ENCODE measurements at places on chromosomes 5 and 9.

DNA sequence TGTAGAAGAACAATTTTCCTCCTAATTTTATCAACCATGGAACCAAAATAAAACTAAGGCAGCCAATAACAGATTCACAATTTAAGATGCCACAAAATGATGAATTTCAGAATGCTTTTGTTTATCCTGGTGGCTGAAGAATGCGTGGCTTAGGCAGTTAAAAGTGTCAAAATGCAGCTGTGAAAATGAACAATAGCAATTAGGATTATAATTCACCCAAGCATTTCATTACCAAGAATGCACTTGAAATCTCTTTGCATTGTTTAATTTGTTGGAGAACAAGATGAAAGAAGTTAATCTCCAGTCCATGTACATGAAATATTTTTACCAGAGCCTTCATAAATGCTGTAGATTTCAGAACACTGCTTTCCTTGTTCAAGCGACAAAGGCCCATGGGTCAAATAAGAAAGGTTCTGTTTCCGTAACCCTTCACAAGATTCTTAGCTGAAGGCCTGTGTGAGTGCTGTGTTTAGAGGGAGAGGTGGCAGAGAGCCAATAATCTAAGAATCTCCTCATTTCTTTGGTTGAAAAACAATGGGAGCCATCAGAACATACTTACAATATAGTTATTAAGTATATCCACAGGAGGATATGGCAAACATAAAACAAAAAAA lies 39.3 kb downstream of the CLINT1 start:
- DNase-seq: peak; percentile 71

DNA sequence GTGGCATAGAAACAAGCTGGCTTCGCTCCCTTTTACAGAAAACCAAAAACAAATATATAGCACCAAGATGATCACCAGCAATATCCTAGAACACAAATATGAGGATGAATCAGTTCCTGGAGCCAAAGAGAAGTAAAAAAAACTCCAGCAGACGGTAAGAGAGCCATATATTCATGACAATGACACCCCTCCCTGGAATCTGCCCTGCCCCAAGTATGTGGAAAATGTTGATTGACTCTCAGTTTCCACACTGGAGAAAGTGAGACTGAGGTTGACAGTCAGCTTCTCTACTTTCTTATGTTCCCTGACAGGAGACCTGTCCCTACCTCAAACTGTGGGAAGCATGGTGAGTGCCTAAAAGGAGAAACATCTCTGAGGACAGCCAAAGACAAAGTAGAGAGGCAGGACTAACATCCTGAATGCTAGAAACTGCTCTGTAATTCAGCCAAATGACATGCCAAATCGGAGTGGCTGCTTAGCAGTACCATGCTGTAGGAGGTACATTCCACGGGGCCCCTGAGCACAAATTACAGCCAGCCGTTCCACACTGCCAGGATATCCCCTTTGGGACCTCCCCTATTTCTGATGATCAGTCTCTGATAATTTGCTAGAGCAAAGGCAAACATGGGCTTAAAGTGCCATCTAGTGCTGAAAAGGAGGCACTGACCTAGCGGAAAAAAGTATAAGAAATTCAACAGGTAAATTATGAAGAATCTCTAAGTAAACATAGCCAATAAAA lies 424.0 kb upstream of the RGMB start:
- DNase-seq: no peak

DNA sequence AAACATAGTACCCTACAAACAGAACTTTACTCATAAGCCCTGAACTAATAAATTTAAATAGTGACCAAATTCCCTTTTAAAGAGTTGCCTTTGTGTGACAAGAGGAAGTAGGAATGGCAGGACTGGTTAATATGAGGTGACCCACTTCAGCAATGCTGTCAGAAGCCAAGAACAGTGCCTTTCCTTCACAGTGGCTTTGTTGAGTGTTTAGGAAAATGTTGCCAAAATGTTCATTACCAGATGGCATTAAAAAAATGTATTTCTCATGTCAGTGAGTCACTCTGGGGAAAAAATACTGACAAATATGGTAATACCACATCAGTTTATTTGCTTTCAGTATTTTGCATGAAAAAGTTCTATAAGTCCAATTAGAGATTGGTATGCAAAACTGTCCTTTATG lies 103.3 kb downstream of the DIRAS2 start:
- DNase-seq: peak; percentile 13

DNA sequence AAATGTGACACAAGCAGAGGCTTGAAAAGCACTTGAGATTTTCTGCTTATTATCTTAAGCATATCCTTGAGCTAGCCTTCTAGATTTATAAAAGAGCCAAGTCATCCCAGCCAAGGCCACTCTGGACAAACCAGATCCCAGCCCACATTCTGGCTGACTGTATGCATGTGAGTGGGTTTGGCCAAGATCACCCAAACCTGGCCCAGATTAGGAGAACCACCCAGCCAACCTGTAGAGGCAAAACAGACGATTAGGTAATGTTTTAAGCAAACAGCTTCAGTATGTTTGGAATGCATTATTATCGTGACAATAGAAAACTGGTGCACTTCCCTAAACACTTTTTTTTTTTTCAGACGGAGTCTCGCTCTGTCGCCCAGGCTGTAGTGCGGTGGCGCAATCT lies 151.9 kb downstream of the SPATA31D1 start:
- no peak for DNase-seq

DNA sequence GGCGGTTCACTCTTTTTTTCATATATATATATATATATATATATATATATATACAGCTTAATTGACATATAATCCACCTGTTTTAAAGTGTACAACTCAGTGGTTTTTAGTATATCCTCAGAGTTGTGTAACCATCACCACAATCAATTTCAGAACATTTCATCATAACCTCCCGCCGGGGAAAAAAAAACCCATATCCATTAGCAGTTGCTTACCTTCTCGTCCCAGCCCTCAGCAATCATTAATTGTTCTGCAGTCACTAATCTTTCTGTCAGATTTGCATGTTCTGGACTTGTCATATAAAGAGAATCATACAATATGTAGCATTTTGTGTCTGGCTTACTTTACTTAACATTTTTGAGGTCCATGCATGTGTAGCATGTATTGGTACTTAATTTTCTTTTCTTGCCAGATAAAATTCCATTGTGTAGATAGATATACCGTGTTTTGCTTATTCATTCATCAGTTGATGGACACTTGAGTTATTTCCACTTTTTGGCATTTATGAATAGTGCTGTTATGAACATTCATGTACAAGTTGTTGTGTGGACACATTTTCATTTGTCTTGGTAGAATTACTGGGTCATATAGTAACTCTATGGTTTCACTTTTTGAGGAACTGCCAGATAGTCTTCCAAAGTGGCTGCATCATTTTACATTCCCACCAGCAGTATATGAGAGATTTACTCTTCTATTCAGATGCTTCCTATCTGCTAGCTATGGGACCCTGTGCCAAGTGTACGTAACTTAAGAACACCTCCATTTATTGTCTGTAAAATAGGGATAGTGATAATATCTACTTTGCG lies 3.5 kb upstream of the RNF145 start:
- no peak for DNase-seq

DNA sequence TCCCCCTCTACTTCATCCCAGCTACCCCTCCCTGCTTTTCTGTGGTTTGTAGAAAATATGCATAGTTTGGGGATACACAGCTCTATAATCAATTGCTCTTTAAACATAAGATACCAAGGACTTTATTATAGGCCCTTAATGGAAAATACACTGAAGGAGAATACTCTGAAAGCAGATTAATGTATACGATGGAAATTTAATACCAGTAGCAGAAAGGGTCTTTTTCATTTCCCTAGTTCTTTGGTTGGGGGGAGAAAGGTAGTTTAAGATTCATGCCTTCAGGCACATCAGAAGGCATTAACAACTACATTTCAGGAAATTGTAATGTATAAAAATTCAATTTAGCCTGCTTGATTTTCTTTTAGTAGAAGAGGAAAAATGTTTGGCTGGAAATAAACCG lies 452.9 kb upstream of the ZNF608 start:
- DNase-seq: no peak

GRCh38 chr9:124037790-124038189 lies 26.2 kb downstream of the LHX2 start:
- no peak for DNase-seq

DNA sequence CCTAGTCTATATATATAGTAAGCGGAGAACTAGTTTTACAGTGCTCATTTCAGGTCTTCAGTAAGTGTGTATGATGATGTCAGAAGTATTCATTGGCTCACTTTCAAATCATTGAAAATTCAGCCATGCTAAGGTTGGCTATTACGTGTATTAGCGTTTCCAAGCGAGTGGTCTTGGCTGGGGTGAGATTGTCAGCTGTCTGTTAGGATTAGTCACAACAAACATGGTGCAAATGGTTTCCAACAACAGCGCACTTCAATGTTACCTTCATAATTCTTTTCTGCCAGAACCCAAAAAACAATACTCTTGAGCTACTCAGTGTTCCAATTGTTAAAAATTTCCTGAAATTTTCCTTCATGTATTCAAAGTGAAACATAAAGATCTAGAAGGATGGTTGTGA lies 283.0 kb downstream of the AOPEP start:
- DNase-seq: peak; percentile 57

GRCh38 chr5:103444333-103445038 lies 118.1 kb downstream of the NUDT12 start:
- no peak for DNase-seq

- no peak for DNase-seq
These were observed 26.8 kb upstream of the PAX5 start for GRCh38 chr9:37060833-37061232.

GRCh38 chr9:75601280-75601679 lies 289.2 kb upstream of the PCSK5 start:
- no peak for DNase-seq

GRCh38 chr9:903886-904285 lies 62.4 kb downstream of the DMRT1 start:
- DNase-seq: no peak

DNA sequence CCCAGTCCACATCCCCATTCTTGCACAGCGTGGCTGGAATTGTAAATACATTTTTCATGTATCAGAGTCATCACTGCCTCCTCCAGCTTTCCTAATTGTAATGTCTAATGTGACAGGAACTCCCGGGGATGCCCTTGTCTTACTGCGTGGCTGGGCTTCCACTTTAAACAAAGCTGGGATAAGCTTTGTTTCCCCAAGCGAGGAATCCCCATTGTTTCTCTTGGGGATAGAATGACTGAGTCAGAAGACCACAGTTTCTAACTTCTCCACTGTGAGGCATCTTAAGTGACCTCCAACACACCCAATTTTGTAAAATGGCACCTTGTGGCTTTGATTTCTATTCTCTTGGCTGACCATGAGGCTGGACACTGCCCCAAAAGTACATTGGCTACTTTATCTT lies 22.4 kb downstream of the ARPC5L start:
- DNase-seq: no peak

DNA sequence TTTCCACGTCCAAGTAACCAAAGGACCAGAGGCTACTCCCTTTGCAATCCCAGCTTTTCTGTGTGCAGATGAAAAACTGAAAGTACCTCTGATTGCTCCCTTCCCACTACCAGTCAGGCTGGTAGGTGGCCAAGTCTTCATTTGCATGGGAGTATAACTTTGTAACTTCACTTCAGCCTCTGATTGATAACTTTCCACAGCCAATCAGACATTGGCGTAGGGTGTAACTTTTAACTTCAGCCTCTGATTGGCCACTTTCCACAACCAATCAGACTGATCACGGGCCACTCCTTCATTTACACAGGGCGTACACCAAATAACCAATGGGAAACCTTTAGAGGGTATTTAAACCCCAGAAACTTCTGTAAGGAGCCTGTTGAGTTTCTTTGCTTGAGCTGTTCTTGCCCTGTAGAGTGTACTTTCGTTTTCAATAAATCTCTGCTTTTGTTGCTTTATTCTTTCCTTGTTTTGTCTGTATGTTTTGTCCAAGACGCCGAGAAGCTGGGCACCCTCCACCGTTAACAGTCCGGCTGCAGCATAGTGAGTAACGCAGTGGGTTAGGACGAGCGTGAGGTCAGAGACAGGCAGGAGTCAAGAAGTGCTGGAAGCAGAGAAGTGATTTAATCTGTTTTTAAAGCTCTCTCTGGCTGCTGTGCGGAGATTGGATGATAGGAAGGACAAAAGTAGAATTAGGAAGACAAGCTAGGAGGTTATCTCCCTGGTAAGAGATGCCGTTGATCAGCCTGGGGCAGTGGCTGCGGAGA lies 3.5 kb upstream of the EXOSC2 start:
- DNase-seq: peak; percentile 82

- DNase-seq: no peak
These were observed 228.5 kb downstream of the PAPPA start for GRCh38 chr9:116382053-116382452.

- peak; percentile 52 for DNase-seq
These were observed 38.3 kb upstream of the ZFYVE16 start for GRCh38 chr5:80369521-80369920.

DNA sequence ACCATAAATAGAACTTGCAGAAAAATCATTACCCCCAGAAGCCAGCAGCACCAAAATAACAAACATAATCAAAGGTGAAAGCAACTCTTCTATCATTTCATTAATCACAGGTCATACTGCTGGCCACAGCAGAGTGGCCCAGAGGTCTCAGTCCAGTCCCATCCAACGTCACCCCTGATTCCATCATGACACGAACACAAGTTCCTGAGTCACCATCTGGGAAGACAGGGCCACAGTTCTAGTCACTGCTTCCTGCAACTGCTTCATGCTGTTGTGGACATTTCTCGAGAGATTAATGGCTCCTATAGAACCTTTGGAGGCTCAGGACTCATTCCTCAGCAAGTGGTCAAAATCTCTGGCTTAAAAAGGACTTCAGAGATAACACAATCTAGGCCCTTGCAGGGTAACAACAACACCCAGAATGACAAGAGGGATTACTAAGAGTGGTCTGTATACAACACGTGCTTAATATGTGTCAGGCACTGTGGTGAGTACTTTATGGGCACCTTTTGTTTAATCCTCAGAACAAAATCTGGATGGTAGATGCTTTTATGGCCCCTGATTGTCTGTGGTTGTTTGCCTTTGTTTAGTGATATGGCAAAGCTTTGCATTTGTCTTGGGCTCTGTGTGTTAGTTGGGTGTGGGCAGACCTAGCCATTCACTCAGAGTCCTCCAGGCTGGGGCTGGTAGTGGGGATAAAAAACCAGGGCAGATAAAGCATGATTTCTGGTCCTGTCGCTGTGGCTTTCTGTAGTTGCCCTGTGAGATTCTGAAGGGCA lies 184.3 kb downstream of the DAB2IP start:
- no peak for DNase-seq

GRCh38 chr5:179192185-179192890 lies 132.2 kb downstream of the ZNF354C start:
- no peak for DNase-seq

DNA sequence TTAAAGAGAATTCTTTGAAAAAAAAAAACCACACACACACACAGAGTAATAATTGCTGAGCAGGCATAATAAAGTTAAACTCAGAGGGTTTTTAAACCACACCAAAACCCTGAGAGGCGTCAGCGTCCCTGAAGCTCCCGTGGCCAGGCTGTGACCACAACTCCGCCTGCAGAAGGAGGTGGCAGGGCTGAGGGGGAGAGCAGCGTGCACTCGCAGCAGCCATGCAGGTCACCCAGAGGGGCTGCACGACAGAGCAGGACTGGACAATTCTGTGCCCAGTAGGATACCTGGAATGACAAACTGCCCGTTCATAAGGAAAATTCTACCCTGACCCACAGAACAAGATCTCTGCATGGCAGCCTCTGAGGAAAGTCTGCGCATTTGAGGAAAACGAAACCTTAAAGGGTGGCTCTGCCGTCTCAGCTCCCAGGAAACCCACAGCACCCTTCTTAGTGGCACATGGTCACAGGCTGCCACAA lies 44.0 kb downstream of the ROR2 start:
- peak; percentile 37 for DNase-seq

Measured in pons (tissue), 1 donor.